Mesenteric fat pad (tissue), 1 donor: ENCODE measurements at places on chromosomes 1 and 21.

- no peak for DNase-seq
Observed at GRCh38 chr1:25958465-25958864, 39.4 kb downstream of the PAFAH2 start.

DNA sequence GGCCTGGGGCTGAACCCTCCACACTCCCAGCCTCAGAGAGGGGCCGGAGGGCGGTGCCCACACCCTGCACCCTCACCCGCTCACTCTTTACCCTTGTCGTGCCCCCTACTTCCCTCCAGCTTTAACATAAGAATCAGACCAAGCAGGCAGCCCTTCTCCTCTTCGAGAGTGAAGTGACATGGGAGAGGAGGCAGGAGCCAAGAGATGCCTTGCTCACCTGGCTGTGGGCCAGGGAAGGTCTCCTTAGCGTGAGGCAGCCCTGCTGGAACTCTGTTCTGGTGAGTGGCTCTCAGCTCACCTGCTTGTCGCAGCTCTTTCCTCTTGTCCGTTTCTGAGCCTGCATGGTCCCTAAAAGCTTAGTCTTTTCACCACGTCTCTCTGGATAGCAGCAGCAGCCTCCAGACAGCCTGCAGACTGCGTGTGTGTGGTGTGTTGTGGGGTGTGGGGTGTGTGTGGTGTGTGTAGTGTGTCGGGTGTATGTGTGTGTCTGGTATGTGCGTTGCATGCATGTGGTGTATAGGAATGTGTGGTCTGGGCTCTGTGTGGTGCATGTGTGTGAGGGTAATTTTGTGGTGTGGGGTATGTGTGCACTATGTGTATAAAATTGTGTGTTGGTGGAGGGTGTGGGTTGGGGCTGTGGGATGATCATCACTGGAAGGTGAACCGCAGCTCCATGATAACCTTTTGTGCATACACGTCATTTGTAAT lies 86.7 kb downstream of the CCDC185 start:
- DNase-seq, result no peak

- no peak for DNase-seq
Observed at GRCh38 chr1:41153750-41154274, 88.3 kb downstream of the SCMH1 start.

- no peak for DNase-seq
Observed at GRCh38 chr1:3603156-3603555, 8.2 kb downstream of the MEGF6 start.

- no peak for DNase-seq
Observed at GRCh38 chr1:93925206-93925605, 16.0 kb upstream of the GCLM start.

DNA sequence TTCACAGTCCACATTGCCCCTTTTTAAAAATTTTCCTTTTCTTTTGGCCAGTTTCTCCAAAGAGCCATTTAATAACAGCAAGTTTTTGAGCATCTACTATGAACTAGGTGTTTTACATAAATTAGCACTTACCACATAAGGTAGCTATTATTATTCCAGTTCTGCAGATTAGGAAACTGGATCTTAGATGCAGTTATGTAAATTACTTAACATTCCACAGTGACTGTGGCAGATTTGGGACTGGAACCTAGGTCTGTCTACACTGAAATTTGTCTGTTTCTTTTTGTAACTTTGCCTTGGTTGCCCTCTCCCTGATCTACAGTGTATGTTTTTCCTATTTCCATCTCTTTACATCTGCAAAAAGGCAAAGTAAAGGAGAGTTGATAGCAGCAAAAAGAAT lies 164.8 kb upstream of the ATP1B1 start:
- no peak for DNase-seq

- no peak for DNase-seq
Observed at GRCh38 chr1:184101141-184101540, 49.6 kb downstream of the TSEN15 start.

DNA sequence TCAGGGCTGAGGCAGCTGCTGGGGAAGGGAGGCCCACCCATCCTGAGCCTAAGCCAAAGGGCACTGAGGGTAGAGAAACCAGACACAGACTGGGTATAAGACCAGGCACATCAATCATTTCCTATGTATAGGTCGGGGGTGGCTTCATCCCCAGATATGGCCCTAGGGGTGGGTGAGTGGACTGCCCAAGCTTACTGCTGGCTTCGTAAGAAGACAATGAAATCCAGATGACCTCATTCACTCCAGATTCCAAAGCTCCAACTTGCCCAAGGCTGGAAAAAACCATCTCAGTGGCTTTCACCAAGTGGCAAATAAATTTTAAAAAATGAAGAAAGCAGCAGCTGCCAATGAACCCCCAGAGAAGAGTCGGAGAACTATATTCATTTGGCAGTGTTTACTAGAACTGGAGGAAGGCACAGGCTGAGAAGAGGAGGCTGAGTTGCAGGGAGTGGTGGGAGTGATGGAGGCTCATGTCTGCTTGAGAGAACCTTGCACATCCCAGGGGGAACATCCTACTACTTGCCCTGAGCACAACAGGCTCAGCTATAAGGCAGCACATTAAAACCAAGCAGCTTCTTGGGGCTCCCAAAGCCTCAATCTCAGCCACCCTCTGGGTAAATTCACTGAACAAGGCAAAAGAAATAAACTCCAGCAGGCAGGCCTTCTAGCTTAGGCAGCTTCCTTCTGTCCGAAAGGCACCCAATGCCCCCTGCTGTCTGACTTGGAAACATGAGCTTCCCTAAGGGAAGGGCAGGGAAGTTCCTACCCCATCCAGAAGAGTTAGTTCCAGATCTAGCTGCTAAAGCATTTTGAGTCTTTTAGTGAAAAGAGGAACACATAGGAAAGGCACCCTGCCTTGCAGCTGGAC lies 14.1 kb downstream of the PEA15 start:
- DNase-seq, result no peak

DNA sequence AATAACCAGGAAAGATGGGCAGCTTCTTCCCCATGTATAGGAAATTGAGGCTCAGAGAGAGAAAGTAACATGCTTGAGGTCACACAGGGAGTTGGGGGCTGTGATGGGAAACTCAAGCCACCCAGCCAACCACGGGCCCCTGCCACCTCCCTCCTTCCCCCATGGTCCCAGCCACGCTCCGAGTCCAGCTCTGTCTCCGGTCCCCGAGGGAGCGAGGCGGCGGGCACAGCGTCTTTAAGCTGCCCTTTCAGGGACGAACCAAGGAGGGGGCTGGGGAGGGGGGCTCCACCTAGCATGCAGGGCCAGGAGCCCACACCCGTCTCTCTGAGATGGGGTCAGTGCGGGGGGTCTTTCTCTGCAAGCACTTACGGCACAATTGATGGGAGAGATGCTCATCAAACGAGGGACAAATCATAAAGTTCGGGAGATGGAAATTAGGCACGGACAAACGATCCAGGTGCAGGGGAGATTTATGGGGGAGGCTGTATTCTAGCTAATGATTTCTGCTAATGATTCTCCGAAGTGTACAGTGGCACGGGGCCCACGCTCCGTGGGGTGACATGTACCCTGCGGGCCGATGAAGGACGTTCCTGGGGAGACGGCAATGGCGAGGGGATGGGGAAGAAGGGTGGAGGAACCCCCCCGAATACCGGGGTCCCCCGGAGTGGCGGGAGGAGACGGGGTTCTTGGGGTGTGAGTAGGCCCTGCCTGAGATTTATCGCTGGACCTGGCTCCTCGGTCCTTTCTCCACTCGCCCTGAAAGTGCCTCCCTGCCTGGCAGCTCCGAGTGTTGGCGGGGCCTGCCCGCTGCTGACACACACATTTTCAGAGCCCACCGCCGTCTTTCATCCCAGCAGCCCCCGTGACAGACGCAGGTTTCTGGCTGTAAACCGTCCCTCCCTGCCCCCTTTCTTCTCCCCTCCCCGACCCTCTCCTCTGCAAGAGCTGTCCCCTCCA lies 31.2 kb upstream of the CASZ1 start:
- DNase-seq, result no peak

DNA sequence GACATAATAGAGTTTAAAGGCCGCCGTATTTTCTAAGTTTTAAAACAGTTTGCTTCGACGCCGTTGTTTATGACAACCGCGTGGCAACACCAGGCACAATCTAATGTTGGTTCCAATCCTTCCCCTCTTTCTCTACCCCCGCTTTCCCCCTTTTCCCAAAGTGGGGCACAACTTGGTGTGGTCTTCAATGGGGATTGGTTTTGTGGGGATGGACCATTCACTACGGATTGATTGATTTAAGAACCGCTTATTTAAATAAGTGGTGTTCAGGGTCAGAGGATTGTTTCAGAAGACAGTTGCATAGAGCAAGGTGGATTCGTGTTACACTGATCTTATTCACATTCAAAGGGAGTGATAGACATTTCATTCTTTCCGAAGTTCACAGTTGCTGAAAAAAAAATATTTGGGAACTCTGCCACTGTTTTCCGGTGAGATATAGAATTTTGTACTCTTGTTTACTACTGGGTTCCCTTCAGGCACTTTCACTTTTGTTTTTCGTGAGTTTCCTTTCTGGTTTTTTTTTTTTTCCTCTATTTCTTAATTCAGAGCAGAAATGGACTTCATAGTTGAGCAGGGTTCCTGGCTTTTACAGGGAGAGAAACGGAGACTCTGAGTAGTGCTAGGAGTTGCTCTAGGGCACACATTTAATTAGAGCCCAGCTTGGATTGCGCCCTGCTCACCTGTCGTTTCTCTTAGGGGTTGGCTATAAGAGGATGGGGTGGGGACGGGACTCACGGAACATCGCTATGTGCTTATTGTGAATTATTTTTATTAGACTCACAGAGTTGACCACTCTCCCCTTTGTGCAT lies 79.6 kb upstream of the AK4 start:
- no peak for DNase-seq

- DNase-seq, result no peak
Observed at GRCh38 chr1:91032349-91032748, 10.5 kb upstream of the ZNF644 start.

DNA sequence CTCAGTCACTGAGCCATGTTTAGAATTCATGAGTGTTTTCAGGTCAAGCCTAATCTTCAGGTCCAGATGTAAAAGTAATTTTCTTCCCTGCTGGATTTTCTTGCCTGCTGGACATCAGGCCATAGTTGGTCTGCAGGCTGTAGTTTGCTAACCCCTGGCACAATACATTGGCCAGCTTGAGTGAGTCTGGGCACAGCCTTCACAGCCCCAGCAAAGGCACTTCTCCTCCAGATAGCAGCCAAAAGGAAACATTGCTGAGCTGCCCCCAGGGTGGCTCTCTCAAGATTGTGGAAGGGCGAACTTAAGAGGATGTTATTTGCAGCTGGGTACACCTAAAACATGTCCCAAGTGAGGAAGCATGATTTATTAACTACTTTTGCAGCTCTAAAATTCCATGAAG lies 126.8 kb downstream of the PIK3R3 start:
- no peak for DNase-seq

GRCh38 chr1:213939888-213940287 lies 47.9 kb upstream of the PROX1 start:
- DNase-seq, result no peak

- no peak for DNase-seq
Observed at GRCh38 chr1:99326215-99326949, 62.1 kb downstream of the PLPPR4 start.

- DNase-seq, result no peak
Observed at GRCh38 chr1:42153624-42154023, 414 bp downstream of the GUCA2B start.

GRCh38 chr21:44071359-44072104 lies 35.7 kb upstream of the PWP2 start:
- DNase-seq, result peak; percentile 55

DNA sequence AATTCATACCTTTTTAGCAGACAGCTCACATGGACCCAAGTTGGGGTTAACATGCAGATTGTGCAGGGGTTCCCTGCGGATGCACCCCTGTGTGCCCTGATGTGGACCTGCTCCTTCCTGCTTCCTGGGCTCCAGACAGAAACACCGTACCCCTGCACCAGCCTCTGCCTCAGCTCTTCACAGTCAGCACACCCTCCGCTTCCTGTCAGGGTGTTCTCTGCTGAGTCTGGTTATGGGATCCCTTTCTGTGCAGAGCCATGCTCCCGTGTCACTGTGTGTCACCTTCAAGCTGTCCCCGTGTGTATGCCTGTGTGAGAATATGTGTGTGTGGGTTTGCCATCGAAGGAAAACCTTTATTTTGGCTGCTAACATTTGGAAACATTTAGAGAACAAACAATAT lies 48.7 kb upstream of the KCNJ15 start:
- DNase-seq, result no peak

GRCh38 chr1:1665815-1666251 lies 7.0 kb upstream of the CDK11B start:
- no peak for DNase-seq

- peak; percentile 89 for DNase-seq
Observed at GRCh38 chr1:17059391-17060305, 5.8 kb upstream of the SDHB start.

GRCh38 chr1:16120407-16120806 lies 35.5 kb downstream of the EPHA2 start:
- no peak for DNase-seq

GRCh38 chr21:25298512-25299491 lies 308.5 kb downstream of the MRPL39 start:
- DNase-seq, result no peak

GRCh38 chr1:109751531-109752260 lies 10.9 kb upstream of the GSTM3 start:
- peak; percentile 67 for DNase-seq

DNA sequence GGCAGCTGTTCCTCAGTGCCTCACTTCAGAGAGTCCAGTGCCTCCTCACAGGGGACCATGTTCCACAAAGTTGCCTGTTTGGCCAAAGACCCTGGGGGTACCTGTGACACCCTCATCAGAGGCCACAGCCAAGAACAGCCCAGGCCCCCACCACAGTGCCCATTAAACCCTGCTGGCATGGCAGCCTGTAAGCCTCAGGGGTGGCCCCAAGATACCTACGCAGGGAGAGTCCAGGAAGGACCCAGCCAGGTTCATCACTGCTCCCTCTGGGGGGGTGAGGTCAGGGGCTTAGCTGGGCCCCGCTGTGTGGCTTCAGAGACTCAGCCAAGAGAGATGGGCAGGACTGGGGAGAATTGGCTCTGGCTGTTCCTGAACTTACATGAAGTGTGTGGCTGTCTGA lies 19.1 kb upstream of the PRDM16 start:
- peak; percentile 80 for DNase-seq

GRCh38 chr21:45011911-45012661 lies 62.3 kb upstream of the ADARB1 start:
- DNase-seq, result no peak

DNA sequence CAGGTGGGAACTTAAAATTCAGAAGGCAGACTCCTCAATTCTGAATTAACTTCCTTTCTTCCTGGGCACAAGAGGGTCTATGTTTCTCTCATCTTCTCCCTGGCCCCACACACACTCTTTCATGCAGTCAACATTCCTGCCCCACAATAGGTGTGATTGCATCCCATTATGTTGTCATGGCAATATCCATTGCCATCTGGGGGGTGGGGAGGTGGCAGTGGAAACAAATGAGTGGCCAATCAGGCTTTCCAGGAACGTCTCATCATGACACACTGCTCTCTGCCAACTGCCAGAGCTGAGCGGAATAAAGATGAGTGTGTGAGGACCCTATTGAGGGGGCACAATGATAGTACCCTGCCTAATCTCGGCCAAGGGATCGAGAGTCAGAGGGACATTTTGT lies 80.4 kb downstream of the KCND3 start:
- no peak for DNase-seq

- no peak for DNase-seq
Observed at GRCh38 chr1:182368358-182368757, 23.2 kb downstream of the GLUL start.
